Skin of body (tissue), 3 donors: ENCODE measurements at places on chromosomes 16 and 17.
A peak's percentile ranks its signal among the peaks of the same experiment; 100 is the strongest.

DNA sequence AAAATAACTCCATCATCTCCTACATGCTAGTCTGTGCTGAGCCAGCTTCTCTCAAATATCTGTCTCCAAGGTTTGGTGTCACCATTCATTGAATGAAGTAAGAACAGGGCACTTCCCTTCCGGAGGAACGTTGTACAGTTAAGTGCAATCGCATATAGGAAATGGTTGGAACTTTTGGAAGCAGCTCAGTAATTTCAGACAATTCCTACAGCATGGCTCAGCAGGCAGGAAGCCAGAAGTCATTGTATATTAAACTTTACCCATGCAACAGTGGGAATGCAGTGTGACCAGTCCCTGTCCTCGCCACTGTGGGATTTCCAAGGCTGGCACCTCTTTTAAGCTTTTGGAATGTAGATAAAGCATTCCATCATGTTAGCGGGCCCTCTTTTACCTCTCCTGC, 51.1 kb upstream of the MYH2 start:
- no peak for DNase-seq

DNA sequence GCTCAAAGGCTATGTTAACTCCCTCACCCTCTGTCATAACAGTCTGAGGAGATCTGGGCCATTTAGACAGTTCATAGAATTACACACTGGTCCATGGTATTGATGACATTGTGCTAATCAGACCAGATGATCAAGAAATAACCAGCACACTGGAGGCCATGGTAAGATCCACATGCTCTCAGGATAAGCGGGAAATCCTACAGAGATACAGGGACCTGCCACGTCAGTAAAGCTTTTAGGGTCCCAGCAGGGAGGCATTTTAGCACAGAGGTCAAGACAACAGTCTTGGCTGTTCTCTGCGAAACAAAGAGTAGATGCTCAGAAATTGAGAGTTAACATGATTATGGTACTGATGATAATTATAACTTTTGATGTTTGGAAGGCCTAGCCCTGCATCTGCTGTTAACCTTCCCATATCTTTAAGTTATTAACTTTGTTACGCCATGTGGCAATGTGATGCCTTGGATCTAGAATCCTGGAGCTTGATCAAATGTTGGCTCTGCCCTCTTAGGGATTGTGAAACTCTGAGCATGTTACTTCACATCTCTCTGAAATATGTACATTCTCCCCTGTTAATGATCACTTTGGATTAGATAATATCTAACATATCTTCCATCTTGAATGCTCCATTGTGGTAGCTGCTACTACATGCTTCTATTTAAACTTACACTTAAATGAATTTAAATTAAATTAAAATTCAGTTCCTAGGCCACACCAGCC, 172.0 kb upstream of the SOX9 start:
- no peak for DNase-seq

DNA sequence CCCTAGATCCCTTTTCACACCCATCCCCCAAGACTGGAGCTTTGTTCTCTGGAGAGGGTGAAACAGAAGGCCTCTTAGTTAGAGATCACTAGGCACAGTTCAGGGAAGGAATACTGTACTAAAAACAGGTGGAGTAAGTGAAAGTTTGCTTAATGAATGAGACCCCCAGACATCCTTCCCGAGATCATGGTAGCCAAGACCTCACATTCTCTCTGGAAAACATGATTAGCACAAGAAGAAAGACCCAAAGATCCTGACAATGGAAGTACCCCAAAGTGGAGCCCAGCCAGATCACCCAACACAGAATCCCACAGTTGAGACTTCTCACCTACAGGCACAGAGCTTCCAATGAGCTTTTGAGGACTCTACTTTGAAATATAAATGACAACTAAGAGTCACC, 3.4 kb upstream of the CMTM4 start:
- no peak for DNase-seq

DNA sequence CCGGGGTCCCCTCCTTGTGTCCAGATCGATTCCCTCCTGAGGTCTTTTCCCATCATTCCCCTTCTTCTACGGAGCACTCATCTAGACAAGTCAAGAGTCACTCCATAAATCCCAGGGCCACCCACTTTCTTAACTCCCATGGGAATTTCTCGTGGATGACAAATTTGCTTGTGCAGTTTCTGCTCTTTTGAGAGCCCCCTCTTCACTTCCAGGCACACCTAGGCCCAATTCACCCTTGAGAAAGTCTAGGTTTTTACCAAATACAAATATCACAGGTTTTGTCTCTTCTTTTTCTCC, 522 bp upstream of the POLDIP2 start:
- DNase-seq = no peak

- DNase-seq = no peak
These were observed 8.0 kb downstream of the SEZ6 start for GRCh38 chr17:28997806-28998205.

GRCh38 chr17:12429116-12429515, 236.6 kb upstream of the MYOCD start:
- no peak for DNase-seq

DNA sequence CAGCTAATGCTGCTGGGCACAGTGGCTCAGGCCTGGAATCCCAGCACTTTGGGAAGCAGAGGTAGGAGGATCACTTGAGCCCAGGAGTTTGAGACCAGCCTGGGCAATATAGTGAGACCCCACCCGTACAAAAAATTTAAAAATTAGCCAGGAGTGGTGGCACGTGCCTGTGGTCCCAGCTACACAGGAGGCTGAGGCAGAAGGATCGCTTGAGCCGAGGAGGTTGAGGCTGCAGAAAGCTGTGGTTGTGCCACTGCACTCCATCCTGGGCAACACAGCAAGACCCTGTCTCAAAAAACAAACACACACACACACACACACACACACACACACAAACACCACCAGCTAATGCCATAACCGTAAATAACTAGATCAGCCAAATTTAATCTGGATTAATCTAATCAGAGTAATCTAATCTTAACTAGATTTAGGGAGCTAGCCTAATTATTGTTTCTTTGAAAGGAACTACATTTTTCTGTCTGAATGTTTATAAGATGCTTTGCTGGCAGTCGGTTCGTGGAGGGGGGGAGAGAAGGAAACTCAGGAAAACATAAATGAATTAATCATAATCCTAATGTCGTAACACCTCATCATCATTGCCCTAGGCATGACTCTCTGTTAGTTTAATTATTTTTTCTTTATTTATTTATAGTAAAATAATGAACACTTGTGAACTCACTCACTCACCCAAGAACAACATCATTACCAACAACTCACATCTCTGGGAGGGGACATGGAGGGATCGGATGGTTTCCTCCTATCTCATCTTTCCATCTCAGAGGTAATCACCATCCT, 12.5 kb upstream of the RBBP6 start:
- no peak for DNase-seq

DNA sequence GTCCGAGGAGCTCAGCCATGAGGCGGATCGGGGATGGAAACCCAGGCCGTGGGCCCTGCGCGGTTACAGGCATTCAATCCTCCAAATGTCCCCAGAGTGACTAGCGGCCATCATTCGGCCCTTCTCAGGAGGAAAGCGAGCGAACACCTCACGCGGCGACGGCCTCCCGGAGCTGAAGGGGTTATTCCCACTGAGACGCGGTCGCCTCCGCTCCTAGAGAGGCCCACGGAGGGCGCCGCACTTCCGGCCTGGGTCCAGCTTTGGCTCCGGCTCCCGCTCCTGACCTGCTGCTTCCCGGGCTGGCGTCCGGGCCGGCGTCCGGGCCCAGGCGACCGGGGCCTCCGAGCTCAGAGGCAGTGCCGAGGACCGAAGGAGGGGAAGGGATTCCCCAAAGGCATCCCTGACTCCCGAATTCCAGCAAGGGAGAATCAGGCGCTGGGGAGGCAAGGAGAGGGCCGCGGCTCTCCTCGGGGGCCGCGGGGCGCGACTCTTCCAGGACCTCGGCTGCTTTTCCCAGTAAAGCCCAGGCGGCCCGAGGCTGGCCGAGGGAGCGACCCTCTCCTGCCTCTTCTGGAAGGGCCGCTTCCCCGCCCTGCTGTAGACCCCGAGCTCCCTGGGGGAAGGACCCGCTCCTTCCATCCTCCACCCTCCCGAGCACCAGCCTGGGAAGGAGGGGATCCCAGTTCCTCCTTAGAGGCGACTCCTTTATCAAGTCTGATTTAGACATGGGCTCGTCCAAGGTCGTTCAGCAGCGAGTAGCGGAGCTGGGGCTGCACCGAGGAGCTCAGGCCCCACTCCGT, 18.6 kb upstream of the ZNF629 start:
- DNase-seq = peak; percentile 81

- DNase-seq = no peak
These were observed 359.4 kb upstream of the KIF2B start for GRCh38 chr17:53463363-53463762.

DNA sequence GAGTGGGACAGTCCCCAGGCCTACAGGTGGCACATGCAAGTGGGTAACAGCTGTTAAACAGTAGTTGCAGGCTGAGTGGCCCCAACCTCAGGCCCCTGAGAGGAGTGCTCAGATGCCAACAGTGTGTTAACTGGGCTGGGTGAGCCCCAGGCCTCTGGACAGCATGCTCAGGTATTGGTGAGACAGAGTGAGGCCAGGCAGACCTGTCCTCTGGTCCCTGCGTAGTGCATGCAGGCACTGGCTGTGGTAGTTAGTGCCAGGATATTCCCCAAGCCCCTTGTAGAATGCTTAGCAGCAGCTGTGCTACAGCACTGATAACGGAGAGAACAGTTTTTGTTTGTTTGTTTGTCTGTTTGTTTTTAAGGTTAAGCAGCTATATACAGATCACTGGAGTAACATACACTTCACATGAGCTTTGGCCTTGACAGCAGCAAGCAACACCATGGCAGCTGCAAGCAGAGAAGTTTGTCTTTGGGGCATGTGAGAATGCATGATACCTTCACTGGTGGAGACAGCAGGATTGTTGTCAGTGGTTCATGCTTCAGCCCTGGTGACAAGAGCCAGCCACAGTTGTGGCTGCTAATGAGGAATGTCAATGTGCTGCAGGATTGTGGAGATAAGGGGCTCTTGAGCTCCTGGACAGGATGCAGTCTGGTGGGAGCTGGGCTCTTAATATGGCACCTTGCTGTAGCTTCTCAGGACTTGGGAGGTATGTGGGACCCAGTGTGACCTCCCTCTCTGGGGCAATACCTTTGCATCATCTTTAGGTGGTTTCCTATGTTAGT, 614.4 kb downstream of the CDH11 start:
- DNase-seq = no peak

GRCh38 chr17:65143889-65144604, 6.9 kb downstream of the RGS9 start:
- DNase-seq = no peak

GRCh38 chr17:48582750-48583069, 4.6 kb upstream of the HOXB4 start:
- no peak for DNase-seq

DNA sequence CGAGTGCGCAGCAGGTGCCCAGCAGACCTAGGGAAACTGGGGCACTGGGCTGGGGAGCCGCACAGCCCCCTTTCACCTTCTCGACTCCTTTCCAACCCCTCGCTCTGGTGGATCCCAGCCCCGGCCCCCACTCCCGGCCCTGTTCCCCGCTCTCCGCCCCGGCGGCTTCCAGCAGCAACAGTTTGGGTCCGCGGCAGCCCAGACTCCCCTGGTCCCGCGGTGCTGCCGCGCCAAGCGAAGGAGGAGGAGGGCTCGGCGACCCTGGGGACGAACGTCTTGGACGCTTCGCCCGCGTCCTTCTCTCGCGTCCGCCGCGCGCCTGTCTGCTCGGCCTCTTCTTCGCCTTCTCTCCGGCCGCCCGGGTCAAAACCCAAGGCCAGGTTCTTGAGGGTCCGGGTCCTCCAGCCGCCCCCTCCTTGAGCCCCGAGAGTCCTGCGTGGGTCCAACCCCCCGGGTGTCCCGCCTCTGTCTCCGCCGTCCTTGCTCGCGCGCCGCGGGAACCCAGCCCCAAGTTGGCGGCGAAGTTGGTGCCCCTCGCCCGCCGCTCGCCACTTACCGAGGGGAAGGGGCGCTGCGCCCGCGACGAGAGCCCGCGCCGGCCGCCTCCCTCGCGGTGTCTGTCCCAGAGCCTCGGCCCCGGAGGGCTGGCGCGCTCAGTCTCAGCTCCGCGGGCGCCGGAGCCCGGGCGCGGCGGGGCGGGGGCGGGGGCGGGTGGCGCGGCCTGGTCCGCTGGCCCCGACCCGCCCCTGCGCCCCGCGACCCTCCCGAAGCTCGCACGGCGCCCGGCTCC, 1.4 kb upstream of the GRIN2C start:
- DNase-seq = no peak

- no peak for DNase-seq
These were observed 395.3 kb downstream of the HS3ST4 start for GRCh38 chr16:26087091-26087490.

DNA sequence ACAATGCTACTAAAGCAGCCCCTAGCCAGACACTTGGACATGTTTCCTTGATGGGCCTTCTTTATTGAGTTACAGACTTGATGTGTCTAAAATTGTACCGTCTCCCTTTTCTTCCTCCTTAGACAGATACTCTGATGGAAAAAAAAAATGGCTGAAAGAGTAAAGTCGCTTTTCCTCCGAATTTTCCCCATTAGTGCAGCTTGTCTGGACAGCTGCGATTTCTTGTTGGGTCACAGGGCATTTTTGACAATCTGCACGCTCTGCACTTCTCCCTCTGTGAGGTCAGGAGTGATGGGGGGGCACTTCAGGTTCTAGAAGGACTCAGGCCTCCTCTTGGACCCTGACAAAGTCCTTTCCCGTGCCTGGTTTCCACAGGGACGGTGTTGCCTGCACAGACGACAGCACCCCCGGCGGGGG, 968 bp upstream of the PRKAR1A start:
- no peak for DNase-seq

- DNase-seq = no peak
These were observed 185.2 kb downstream of the SOX9 start for GRCh38 chr17:72306037-72306436.

- no peak for DNase-seq
These were observed 55.9 kb upstream of the CLEC18B start for GRCh38 chr16:74477226-74477625.
